Stimulated activated CD4-positive, alpha-beta T cell treated with anti-CD3 and anti-CD28 coated beads, TNF-alpha, amount 100 ng/mL, for 1 hour (primary cell): ENCODE measurements at places on chromosomes 1 and 21.

DNA sequence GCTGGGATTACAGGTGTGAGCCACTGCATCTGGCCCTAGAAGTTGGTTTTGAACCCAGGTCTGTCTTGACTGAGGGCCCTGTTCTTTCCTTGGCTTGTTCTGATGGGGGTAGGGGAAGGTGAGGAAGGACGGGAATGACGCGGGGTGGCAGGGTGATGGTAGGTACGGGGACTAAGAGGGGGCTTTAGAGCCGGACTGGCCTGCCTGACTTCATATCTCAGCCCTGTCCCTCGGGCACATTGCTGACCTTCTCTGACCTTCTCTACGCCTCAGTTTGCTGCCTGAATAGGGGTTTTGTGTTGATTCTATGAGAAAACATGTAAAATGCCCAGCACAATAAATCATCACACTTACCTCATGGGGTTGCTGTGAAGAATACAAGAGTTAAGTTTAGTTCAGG, 6.7 kb downstream of the RNF186 start:
- no peak for DNase-seq

- DNase-seq, result no peak
These were observed 74.6 kb downstream of the OBSCN start for GRCh38 chr1:228282329-228283042.

- no peak for DNase-seq
These were observed 580.1 kb upstream of the ADGRL2 start for GRCh38 chr1:81220614-81221071.

DNA sequence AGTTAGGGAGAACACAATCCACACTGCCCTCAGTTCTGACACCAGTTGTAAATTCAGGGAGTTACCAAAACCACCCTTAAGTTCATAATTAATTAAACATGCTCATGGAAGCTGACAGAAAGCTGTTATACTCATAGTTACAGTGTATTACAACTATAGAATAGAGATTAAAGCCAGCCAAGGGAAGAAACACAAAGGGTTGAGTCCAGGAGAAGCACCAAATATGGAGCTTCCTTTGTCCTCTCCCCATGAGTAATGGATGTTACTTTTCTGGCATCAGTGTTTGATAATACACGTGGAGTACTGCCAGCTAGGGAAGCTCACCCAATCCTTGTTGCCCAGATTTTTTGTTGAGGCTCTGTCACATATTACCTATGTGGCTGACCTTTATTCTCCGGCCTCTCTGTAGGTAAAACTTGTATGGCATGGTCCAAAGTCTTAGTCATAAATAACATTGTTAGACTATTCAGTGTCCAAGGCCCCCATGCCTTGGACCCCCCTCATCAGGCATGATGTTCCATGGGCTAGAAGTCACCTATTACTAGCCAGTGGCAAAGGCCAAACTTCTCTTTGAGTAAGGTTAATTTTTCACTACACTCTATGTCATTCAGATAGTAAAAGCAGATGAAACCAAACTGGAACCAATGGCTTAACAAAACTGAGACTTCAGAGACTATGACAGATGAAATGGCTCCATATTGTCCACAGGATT, 175.7 kb downstream of the GPR52 start:
- no peak for DNase-seq

DNA sequence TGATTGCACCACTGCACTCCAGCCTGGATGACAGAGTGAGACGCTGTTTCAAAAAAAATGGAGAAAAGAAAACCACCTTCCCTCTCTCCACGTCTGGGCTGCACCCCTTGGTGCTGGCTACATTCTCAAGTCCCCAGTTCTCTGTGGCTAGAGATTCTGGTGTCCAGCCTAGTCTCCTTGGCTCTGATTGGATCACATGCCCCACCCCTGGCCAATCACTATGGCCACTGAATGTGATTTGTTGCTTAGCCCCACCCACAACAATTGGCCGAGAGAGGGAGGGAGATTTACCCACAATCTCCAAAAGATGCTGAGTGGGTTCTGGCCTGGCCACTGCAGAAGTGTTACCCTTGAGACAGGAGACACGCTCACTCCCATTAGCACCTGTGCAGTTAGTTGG, 39.4 kb downstream of the FHAD1 start:
- DNase-seq, result no peak

DNA sequence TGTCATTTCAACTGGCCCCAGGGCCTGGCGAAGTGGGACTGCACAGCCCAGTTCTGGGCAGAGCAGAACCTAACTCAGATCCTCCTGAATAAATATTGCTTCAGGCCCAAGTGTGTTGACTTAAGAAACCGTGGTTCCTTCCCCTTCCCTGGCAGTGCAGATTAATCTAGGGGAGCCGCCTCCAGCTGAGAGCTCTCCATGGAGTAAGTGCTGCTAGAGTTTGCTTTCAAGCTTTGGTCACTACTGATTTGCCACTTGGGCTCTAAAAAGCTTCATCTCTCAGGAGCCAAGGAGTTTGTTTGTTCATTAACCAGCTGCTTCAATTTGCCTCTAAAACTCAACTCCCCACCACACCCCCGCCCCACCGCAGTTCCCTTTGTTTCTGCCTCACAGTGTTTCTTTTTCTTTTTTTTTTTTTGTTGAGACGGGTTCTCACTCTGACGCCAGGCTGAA, 112.1 kb downstream of the DTL start:
- no peak for DNase-seq

GRCh38 chr21:42341776-42342542, 8.8 kb downstream of the TFF2 start:
- no peak for DNase-seq

DNA sequence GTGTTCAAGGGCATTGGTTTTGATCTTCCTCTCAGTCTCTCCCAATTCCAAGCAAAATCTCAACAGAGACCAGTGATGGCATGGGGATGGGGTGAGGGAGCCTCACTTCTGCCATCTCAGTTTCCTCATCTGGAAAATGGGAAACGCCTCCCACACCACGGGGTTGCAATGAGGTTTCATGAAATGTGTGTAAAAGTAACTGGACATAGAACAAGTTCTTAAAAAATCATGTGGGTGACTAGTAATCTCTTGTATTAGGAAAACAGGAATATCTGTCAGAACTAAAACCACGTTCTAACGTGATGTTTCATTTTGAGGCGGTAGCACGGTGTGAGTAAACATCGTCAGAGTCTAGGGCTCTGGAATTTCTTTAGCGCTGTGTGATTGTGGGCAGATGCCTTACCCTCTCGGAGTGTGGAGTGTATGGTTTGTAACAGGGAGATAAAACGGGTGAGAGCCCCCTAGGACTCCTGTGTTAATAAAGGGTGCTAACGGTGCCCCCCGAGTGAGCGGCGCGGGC, 55.5 kb upstream of the DNAJC6 start:
- no peak for DNase-seq

GRCh38 chr1:67588178-67588855, 96.7 kb upstream of the GADD45A start:
- no peak for DNase-seq

DNA sequence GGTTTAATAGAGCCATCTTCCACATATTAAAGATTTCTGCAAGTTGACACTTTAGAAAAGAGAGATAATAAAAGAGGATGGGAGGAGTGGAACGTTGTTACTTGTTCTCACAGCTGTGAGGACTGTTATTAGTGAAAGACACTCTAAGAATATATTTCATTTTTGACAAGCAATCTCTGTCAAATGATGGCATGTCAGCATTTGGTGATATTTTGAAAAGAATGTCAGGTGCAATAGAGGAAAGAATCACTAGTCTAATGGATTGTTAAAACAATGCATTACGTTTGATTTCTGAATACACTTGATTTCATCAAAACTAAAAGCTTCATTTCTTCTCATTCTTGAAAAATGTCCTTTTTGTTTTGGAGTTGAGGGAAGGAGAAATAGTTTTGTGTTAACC, 853.4 kb downstream of the PLA2G4A start:
- no peak for DNase-seq

DNA sequence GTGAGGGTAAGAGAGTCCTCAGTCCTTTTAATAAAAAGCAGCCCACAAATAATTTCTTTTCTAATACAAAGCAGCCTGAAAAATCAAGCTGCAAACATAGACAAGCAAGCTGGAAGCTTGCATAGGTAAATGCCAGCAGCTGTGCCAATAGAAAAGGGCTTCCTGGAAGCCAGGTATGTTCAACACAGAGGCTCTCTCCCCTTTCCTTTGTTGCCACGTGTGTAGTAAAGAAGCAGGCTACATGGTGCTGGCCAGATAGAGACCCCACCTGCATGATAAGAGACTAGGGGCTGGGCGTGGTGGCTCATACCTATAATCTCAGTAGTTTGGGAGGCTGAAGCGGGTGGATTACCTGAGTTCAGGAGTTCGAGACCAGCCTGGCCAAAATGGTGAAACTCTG, 50.1 kb upstream of the ERRFI1 start:
- DNase-seq, result no peak

DNA sequence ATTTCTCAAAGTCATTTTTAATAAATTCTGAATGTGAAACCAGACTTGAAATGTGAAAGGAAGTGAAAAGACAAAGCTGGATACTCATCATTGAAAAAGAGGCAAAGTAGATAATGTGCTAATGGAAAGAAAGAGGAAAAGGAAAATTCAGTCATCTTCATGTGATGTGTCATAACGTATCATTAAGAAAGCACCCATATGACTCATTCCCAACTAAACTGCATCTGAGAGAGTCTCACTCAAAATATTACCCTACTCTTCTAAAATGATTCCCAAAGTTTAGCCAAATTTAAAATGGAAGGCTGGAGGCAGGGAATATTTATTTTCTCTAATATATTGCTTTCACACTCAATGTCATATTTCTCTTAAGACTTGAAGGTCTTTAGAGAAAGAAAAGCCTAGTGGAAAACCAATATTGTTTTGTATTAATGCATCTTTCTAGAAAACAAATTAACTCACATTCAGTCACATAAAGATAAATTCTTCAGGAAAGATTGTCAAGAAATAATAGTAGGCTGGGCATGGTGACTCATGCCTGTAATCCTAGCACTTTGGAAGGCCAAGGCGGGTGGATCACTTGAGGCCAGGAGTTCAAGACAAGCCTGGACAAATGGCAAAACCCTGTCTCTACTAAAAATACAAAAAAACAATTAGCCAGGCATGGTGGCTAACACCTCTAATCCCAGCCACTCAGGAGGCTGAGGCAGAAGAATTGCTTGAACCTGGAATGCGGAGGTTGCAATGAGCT, 129.9 kb downstream of the SLC30A10 start:
- no peak for DNase-seq

DNA sequence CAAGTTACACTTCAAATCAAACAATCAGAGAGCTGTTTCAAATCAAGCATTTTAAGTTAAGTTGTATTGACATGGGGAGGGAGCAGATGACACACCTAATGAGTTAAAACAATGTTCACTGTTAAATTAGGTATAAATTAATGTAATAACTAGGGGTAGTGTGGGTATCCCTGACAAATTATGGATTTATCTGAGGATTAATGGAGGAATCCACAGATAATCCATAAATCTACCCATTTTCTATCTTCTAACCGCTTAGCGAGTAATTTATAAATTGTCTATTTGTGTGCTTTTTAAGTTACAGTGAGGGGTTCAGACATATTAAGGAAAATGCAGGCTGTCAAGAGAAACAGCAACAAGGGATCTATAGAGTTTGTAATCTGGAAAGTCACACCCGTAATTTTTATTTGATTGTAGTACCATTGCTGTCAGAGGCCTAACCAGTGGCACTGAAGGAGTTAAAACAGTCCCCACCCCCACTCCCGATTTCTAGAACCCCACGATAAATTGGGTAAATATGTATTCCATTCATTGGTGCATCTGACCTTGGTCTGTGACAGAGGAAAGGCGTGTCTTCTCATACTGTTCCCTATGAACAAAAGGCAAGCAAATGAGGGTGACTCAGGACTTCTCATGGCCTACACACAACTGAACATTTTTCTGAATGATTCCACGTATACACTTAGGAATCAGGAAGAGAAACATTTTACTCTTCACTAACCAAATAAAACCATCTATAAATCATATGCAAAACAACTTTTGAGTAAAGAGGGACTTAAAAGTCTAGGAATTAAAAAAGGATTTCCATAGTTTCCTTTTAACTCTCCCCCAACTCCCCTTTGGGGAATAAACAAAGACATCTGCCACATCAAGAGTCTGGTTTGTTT, 7.4 kb downstream of the IRF2BP2 start:
- DNase-seq, result no peak

DNA sequence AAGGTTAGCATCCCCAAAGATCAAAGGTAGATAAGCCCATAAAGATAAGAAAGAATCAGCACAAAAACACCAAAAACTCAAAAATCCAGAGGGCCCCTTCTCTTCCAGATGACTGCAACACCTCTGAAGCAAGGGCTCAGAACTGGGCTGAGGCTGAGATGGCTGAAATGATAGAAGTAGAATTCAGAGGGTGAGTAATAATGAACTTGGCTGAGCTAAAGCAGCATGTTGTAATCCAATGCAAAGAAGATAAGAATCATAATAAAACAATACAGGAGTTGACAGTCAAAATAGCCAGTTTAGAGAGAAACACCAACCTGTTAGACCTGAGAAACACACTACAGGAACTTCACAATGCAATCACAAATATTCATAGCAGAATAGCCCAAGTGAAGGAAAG, 406.9 kb upstream of the CXADR start:
- no peak for DNase-seq

DNA sequence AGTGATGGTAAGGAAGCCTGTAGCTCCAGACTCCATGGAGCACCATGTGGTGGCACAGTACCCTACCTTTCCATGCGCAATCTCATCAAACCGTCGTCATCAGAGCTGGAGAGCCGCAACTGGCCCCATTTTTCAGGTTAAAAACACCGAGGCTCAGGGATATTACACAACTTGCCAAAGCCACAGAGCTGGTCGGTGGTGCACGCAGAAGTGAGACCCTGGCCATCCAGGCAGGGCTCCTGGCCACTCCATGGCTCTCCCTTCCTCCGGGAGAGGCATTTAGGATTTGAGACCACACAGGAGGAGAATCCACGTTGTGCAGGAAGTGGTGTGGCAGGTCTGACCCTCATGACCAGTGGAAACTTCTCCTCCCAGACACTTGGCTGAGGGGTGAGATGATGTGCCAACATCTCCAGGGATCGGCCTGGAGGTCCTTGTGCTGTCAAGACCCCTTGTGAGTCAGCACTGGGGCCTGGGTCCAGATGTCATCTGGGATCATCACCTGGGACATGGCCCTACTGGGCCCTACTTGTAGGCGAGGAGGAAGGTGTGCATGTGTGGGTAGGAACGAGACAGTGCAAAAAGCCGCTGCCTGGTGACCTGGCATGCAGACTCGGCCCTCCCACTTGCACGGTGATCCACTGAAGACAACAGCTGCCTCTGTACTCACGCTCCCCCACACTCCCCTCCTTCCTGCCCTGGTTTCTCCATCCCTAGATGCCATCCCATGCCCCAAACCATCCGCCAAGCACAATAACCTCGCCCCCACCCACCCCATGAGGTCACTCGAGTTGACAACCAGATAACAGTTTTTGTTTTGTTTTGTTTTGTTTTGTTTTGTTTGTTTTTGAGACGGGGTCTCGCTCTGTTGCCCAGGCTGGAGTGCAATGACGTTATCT, 10.4 kb downstream of the TFF3 start:
- DNase-seq, result no peak

GRCh38 chr21:31977816-31978215, 105.0 kb downstream of the HUNK start:
- DNase-seq, result no peak

- no peak for DNase-seq
These were observed 1823.9 kb downstream of the PLA2G4A start for GRCh38 chr1:188652678-188653077.
